ENCODE measurements at places on chromosomes 11 and 22.

GRCh38 chr11:65040847-65041622 lies at the start of gene SAC3D1:
SAC3D1 (plus strand) TSS chr11:65041210; CDS start chr11:65041293, 83 bp downstream.
- DNase-seq: peak; percentile 69

DNA sequence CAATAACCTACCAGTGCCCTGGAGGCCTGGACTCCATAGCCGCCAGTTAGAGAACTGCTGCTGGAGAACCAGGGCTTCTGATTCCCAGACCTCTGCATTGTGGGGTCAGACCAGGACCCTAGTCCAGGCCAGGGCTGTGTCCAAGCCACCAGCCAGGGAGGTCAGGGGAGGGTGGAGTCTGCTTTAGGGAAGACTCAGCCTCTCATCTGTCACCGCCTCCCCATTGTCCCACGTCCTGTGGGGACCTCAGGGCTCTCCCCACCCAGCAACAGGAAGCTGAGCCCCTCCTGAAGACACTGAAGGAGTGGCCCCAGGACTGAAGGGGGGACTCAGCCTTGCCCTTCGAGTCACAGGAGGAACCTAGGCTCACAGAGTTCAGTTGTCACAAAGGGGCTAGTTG lies 41.2 kb downstream of the PDE2A start:
- no peak for DNase-seq

DNA sequence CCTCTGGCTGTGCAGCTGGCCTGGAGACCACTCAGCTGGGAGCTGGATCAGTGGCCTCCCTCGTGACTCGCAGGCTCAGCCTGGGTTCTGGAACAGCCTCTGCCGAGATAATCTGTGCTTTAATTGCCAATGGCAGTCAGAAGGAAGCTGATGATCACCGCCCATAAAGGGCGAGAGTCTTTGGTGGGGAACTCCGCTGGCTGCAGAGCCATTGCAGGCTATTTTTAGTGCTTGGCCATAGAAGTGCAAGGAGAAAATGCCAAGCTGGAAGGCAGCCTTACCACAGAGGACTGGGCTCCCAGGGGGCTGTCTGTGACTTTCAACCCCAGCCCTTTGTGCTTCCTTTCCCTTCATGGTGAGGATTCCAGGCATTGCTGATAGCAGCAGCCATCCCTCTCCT lies 62.2 kb upstream of the TENM4 start:
- DNase-seq: no peak

- no peak for DNase-seq
Measured at GRCh38 chr11:81886406-81887075, 847.1 kb downstream of the FAM181B start.

DNA sequence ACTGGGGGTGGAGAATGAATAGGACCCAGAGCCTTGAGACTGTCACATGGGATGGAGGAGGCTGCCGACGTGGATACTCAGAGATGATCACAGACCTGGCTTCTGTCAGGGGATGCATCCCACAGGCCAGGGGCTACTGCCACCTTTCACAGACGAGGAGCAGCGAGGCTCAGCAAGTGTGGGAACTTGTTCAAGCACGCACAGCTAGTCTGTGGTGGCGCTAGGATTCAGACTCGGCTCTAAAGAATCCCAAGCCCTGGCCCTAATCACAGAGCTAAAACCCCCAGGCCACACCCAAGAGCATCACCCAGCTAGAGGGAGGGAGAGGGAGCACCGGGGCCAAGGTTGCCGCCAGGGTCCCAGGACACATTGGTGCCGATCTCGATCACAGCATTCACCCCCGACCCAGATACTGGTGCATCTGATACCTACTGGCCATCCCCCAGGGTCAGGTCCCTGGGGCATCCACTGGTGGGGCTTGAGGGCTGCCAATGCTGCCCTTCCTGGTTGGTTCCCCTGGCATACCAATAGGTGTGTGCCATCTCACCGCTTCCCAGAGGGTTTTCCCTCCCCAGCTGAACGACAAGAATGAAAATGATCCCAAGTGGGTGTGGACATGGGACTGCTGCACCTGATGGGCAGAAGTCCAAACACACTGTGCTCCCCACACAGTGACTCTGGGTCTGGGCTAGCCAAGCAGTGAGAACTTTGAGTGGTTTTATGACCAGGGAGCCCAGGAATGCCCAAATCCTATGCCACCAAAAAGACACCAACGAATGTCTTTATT lies 6.2 kb downstream of the CHST1 start:
- no peak for DNase-seq

DNA sequence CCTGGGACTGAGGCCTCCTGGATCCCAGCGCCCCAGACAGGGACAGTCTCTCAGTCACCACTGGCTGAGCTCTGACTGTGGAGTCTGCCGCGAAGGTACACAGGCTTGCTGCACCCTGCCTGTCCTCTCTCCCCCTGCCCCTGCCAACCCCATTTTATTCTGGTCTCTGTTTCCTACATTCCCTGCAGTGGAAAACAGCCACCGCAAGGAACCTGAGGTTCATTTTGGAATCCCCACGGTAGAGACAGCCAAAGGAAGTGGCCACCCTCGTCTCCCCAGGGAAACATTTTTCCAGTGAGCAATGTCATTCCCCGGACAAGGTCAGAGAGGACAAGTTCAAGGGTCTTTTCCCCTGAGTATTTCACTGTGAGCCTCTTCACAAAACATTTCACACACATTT lies 56.6 kb downstream of the FBXO7 start:
- no peak for DNase-seq

Measured in stimulated activated CD4-positive, alpha-beta T cell treated with anti-CD3 and anti-CD28 coated beads, TNF-alpha, amount 100 ng/mL, for 1 hour (primary cell).